ENCODE measurements at places on chromosomes 2 and 18.

GRCh38 chr2:238997137-238997390, 149.2 kb downstream of the TWIST2 start:
- DNase-seq, result no peak

- DNase-seq, result no peak
Measured at GRCh38 chr2:241925821-241926441, 56.4 kb downstream of the RTP5 start.

GRCh38 chr2:86397986-86398385, 43.2 kb upstream of the KDM3A start:
- no peak for DNase-seq

DNA sequence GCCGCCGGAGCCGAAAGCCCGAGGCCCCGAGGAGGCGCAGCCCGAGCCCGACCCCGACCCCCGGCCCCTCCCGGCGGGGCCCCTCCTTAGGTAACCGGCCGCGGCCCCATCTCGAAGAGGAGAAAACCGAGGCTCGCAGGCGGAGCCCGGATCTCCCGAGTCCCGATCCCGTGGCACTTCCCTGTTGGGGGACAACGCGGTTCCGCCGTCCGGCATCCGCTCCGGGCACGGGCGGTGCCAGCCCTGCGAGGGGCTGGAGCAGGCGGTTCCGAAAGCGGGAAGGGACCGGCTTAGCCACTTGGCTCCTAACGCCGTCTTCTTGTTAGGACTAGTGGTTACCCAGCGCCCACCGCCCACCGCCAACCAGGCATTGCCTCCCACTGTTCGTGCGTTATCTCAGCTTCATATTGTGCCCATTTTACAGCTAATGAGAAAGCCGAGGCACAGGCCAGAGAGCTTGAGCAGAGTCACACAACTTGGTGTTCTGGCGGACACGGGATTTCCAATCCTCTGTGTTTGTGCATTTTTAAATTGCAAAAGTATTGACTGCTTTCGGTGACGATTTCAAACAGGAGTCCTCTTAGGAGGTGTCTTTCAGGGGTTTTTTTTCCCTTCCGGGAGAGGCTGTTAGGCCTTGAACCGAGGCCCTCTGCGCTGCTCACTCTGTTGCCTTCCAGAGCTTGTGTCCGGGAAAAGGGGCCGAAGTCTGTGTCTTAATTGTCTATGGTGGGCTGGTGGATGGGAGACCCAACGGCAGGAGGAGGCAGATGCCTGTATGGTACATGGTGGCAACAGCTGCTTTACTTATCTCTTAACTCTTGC, 562 bp downstream of the CENPA start:
- DNase-seq, result no peak

DNA sequence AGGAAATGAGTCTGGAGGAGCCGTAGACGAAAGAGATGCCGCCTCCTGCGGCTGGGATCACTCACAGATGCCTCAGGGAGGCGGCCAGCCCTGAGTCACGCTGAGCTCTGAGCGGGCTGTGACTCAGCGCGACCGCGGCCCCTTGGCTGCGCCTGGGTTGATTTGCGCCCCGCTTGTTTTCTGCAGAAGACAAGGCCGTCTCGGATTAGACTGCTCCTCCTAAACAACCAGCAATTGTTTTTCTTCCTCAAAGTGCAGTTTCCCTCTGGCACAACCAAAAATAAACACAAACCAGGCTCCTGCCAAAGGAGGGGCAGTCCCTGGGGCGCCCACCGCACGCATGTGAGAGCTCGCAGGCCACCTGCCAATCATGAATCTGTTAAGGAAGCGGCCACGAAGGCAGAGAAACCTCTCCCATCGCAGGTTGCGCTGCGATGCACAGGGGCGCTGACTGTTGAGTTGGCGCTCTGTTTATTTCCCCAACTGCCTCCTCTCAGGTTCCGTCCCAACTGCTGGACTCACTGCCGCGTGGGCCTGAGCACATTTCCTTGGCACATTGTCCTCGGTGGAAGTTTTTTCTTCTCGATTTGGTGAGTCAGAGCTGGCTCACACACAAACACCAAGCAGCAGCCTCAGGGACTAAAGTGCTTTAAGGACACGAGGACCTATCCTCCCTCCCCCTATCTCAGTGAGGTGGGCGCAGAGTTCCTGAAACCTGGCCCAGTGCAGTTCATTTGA, 85.2 kb upstream of the NDUFV2 start:
- DNase-seq, result no peak

DNA sequence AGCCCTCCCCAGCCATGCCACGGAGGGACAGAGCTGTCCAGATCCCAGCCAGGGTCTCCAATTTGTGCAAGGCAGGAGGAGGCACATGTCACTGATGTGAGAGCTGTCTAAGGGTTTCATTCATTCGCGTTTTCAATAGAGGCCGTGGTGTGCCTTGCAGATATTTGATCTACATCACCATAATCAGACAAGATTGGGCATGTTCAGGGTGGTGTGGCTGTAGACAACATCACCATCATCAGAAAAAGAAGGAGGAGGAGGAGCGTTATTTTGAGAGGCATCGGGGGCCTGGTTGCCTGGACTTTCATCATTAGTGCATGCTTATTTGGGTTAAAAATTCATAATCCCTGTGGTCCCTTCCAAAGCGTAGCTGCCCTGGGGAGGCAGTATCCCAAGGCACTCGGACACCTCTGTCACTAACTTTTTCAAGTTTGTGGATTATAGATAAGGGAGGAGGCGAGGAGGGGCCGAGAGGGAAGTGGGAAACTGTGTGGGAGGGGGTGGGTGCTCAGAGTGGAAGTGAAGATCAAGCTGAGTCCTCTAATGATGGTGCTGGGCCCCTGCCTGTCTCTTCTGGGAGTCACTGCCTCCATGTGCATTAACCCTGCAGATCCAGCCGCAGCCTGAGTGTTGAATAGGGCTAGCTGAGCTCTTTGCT, 194.1 kb downstream of the CTIF start:
- no peak for DNase-seq

GRCh38 chr2:119694845-119695521, 16.0 kb downstream of the TMEM177 start:
- no peak for DNase-seq

DNA sequence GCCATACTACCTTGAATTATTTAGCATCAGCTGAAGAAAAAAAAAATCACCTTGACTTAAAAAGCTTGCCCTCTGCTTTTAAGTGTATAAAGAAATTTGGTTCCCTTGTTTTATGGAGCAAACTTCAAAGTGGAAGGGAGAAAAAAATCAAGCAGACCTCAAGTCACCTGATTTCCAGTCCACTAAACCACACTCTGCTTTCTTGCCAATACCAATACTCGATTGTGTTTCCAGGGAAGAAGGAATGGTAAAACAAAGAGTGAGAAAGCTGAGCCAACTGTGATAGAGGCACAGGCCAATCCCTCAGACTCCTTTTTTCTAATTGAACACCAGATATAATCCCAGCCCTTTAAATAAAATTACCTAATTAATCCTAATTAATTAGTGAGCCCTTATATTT, 587.3 kb downstream of the ARHGAP15 start:
- no peak for DNase-seq

All from stimulated activated CD4-positive, alpha-beta T cell treated with anti-CD3 and anti-CD28 coated beads, TNF-alpha, amount 100 ng/mL, for 1 hour (primary cell).